ENCODE measurements at places on chromosomes 11 and 22. TPM values are rescaled to one million over a fixed set of nuclear protein-coding genes. Genes with fewer than 3 reads are reported as not detected.

- no peaks in the 10 kb centered on the region for H3K27me3 ChIP-seq
- no peaks in the 10 kb centered on the region for H3K4me1 ChIP-seq
- H3K4me3 ChIP-seq: no peak overlapping the region
- H3K27ac ChIP-seq: no peak overlapping the region
Measured at GRCh38 chr11:13939961-13940906, 22.3 kb upstream of the SPON1 start.

HEPACAM gene
- not detected for total RNA-seq

DNA sequence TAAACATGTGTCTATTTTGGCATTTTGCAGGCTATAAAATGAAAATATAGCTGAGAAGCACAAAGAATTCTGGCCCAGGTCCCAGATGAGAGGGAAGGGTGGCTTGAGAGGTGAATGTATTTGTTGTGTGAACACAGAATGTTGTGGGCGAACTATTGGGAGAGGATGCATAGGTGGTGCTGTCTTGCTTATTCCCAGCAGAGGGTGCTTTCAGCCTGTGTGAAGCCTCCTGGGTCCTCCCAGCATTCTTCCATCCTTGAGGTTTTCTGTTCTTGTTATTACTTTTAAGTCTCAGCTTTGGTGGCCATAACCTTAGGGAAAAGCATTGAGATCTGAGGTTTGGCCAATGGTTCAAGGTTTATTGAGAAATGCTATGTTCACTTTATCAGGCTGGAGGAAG, 108.7 kb upstream of the SNX19 start:
- H3K36me3 ChIP-seq: no peaks in the 10 kb centered on the region
- no peaks in the 10 kb centered on the region for H3K4me1 ChIP-seq
- DNase-seq: no peak
- no peak overlapping the region for H3K27ac ChIP-seq

GRCh38 chr11:64649291-64649697, 58.3 kb downstream of the SLC22A12 start:
- H3K4me3 ChIP-seq: no peak overlapping the region
- H3K27ac ChIP-seq: no peak overlapping the region
- no peaks in the 10 kb centered on the region for H3K4me1 ChIP-seq
- no peak for DNase-seq
- peaks cover 18% of the 10 kb centered on the region for H3K27me3 ChIP-seq

TSPAN18 gene
- 10.2 TPM for total RNA-seq

- H3K27me3 ChIP-seq: no peaks in the 10 kb centered on the region
- no peaks in the 10 kb centered on the region for H3K36me3 ChIP-seq
Measured at GRCh38 chr22:36027935-36028645, 534 bp downstream of the RBFOX2 start.

- H3K36me3 ChIP-seq: no peaks in the 10 kb centered on the region
- peaks cover 7% of the 10 kb centered on the region for H3K27me3 ChIP-seq
- H3K27ac ChIP-seq: no peak overlapping the region
- DNase-seq: no peak
Measured at GRCh38 chr11:723120-723883, 17.3 kb downstream of the EPS8L2 start.

DNA sequence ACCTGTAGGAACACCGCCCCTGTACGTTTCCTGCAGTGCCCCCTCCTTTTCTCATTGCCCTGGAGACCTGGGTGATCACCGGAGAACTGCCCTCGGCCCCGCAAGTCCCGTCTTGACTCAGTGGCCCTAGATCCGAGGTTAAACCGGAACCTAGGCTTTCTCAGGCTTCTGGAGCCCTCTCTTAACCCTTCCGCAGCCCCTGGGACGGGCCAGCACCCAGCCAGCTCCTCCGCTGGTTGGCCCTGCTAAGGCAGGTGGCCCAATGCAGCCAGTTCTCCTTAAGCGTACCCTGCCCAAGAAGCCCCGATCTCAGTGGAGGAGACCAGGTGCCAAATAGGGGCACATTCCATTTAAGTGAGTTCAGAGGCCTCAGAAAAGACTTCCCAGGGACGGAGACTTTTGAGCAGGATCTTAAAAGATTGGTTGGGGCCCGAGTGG, 776 bp downstream of the NLRX1 start:
- no peaks in the 10 kb centered on the region for H3K27me3 ChIP-seq
- H3K36me3 ChIP-seq: no peaks in the 10 kb centered on the region
- H3K4me1 ChIP-seq: no peaks in the 10 kb centered on the region
- peak overlapping the region; percentile 65 for H3K4me3 ChIP-seq

UBQLNL gene
- total RNA-seq: not detected

HOATZ gene
- total RNA-seq: not detected

DNA sequence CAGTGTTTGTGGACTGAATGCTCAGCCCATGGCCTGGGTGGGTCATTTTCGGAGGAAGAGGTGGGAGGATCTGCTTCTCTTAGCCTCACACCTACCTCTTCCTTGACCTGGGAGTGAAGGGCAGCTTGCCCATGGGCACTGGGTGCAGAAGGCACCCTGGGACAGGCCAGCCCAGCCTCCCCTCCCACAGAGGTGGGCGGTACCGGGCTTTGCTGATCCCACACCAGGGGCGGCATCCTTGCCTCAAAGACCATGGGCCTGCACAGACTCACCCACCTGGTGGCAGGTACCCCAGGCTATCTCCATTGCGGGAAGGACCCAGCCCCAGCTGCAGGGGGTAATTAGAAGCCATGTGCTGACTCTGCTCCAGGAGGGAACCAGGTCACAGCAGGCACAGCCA, 1.5 kb upstream of the PNPLA5 start:
- no peaks in the 10 kb centered on the region for H3K36me3 ChIP-seq
- H3K4me1 ChIP-seq: peaks cover 7% of the 10 kb centered on the region
- H3K27me3 ChIP-seq: peaks cover 4% of the 10 kb centered on the region
- no peak for DNase-seq

DNA sequence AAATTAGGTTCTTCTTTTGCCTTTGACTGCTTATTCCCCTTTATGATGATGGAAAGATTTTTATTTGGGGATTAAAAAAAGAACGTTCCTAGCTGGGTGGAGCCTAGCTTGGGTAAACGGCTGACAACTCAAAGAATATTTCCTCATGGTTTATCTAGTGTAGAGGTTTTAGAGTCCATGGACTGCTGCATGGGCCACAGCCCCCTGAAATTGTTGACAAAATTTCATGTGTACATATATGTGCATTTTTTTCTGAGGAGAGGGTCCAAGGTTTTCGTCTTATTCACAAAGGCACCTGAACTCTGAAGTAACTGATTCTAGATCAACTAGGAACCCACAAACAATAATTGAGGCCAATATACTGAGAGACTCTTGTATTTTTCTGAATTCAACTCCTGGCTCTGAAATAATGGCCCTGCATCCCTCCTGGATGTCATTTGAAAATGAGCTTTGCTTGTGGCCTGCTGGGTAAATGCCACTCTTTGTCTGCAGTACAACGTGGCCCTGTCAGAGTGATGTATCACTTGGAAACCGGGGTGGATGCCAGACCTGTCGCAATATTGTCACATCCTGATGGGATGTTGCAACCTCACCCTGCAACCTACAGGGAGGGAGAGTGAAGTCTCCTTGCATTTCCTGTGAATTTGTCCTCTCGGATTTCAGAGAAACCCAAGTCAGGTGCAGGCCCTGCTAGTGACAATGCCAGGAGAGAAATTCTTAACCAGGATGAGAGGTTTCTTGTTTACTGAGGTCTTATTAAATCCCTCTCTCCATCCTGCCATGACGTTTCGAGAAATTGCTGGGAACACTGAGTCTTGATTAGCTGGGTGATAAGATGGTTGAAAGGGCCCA, 33.8 kb downstream of the EHF start:
- no peak overlapping the region for H3K27ac ChIP-seq
- no peaks in the 10 kb centered on the region for H3K36me3 ChIP-seq
- no peak overlapping the region for H3K4me3 ChIP-seq
- H3K4me1 ChIP-seq: no peaks in the 10 kb centered on the region
- no peaks in the 10 kb centered on the region for H3K27me3 ChIP-seq

PNPLA5 gene
- 8.2 TPM for total RNA-seq

PIK3C2A gene
- total RNA-seq: 117 TPM

BIK gene
- total RNA-seq: 2.1 TPM

DNA sequence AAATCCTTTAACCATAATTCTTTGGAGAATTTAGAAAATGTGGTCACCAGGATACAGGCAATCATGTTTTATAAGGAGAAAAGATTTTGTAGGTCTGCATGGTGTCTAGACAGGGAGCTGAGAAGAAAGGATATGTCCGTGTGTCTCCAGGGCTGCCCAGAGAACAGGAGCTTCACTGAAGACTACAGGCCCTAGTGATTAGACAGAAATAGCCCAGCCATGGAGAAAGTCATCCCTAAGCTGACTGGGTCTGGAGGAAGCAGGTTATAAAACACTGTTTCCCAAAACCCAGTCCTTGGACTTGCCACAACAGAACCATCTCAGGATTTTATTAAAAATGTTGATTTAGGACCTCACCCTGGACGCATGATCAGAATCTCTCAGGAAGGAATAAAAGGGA, 84.4 kb downstream of the GALNT18 start:
- no peaks in the 10 kb centered on the region for H3K36me3 ChIP-seq
- DNase-seq: no peak
- no peak overlapping the region for H3K4me3 ChIP-seq
- H3K27ac ChIP-seq: no peak overlapping the region
- H3K27me3 ChIP-seq: no peaks in the 10 kb centered on the region

DNA sequence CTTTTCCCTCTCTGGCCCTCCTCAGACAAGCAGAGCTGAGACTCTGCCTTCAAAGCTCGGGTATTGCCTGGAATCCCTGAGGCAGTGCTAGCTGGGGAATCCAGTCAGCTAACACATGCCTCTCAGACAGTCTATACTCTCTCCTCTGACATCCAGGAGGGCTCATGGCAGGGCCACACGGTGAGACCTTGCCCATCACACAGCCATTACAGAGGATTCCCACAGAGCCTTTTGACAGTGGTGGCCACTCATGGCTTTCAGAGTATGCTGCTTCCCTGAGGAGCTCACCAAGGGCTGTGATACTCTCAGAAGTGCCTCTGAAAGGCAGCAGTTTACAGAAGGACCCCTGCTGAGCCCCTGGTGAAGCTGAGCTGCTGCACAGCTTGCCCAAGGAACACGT, 165.3 kb downstream of the RRAS2 start:
- no peak overlapping the region for H3K4me3 ChIP-seq
- no peak for DNase-seq
- no peaks in the 10 kb centered on the region for H3K4me1 ChIP-seq
- H3K36me3 ChIP-seq: no peaks in the 10 kb centered on the region
- no peaks in the 10 kb centered on the region for H3K27me3 ChIP-seq

GRCh38 chr11:110293389-110293788, 3.0 kb downstream of the RDX start:
- DNase-seq: no peak
- no peak overlapping the region for H3K4me3 ChIP-seq
- peaks cover 4% of the 10 kb centered on the region for H3K4me1 ChIP-seq
- no peaks in the 10 kb centered on the region for H3K36me3 ChIP-seq

GRCh38 chr11:120172054-120172911, 34.4 kb upstream of the TRIM29 start:
- no peak overlapping the region for H3K27ac ChIP-seq
- peak; percentile 79 for DNase-seq
- no peaks in the 10 kb centered on the region for H3K36me3 ChIP-seq
- H3K4me1 ChIP-seq: no peaks in the 10 kb centered on the region
- H3K4me3 ChIP-seq: no peak overlapping the region
- peaks cover 43% of the 10 kb centered on the region for H3K27me3 ChIP-seq

DNA sequence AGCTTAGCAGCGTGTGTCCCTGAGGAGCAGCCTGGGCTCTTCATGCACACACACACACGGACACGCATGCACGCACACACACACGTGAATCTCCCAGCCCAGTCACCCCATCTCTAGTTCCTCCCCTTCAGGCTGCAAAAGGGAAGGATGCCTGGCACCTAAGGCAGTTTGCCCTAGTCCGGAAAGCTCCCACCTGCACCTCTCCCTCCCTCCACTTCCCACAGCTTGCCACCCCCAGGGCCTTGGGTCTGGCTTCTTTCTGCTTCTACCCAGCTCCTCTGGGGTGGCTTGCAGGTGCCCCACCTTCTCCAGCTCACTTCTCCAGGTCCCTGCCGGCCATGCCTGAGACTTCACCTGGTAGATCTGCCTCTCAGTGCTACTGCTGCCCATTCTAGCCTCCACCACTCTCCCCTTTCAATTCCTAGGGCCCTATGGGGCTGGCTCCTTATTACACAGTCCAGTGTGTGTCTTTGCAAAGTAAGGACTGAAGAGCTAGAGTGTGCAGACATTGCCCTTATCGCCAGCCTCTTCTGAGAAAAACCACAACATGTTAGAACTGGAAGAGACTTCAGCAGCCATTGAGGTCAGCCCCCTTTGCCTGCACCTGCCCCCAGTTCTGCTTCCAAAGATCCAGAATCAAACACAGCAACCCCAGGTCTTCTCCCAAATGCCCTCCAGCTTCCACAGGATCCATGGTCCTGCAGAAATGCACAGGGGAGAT, 33.5 kb upstream of the CHST1 start:
- no peaks in the 10 kb centered on the region for H3K4me1 ChIP-seq
- no peak for DNase-seq
- H3K4me3 ChIP-seq: no peak overlapping the region

- H3K27ac ChIP-seq: no peak overlapping the region
- H3K4me3 ChIP-seq: no peak overlapping the region
- H3K27me3 ChIP-seq: no peaks in the 10 kb centered on the region
- H3K36me3 ChIP-seq: no peaks in the 10 kb centered on the region
- no peak for DNase-seq
Measured at GRCh38 chr11:116933961-116934360, 96.5 kb upstream of the APOA1 start.

BATF2 gene
- total RNA-seq: 2.0 TPM

PANX3 gene
- total RNA-seq: not detected

DNA sequence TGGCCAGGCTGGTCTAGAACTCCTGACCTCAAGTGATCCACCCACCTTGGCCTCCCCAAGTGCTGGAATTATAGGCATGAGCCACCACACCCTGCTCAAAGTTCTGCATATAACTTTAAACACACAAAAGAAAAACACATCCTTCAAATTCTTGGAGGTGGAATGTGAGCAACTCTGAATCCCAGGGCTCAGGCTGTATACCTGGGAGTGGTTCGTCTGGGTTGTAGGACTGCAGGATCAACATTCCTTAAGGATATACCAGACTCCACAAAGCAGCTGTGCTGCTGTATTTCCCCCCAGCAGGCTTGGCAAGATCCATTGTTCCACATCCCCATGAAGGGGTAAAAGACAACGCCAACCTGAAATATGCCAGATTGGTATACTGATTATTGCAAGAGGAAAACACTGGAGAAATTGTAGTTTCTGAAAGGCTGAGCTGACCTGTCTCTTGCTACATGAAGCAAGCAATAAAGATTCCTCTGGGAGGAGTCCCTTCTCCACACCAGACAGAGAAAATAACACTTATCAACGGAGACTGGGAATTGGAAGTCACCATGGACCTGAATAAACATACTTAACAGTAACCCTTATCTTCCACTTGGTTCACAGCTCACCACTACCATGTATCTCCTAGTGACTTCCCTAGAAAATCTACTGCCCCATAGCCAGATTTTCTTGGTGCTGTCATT, 12.2 kb upstream of the RPS3 start:
- H3K27me3 ChIP-seq: no peaks in the 10 kb centered on the region
- no peak overlapping the region for H3K4me3 ChIP-seq
- H3K27ac ChIP-seq: no peak overlapping the region
- H3K36me3 ChIP-seq: no peaks in the 10 kb centered on the region
- H3K4me1 ChIP-seq: no peaks in the 10 kb centered on the region
